ENCODE measurements at places on chromosomes 16 and 17.

DNA sequence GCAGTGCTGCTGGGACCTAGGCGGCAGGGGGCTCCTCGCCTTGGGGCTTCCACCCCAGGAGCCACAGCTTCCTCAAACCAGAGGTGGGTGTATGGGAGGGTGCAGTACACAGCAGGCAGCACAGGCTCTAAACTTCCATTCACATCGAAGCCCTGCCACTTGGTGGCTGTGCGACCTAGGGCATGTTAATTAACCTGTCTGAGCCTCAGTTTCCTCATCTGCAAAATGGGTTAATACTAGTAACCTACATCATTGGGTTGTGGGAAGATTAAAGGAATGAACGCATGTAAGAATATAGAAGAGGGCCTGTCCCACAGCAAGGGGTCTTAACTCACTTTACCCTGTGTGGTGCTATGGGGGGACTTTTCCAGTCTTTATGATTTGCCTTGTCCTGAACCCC, 26.8 kb upstream of the LHX1 start:
- no peak for DNase-seq

- no peak for DNase-seq
Observed at GRCh38 chr16:84194470-84195200, 3.7 kb downstream of the ADAD2 start.

DNA sequence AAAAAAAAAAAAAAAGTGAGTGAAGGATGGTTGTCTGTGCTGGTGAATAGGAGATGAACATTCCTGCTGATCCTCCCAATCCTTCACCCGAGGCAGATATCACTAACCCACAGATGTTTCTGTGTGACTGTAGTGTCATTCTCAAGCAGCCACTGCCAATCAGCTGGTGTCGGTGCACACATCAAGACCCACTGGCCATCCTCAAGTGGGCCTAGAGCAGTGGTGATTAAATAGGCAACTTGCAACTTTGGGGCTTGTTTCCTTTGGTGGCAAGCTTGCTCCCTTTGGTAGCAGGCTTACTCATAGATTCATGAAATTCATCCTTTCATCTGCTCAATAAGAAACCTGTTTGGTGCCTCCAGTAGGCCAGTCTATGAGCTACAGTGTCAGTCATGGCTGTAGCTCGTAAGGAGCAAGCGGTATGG, 51.1 kb upstream of the LGALS9 start:
- DNase-seq: no peak

GRCh38 chr17:37671824-37672547, 28.7 kb upstream of the DDX52 start:
- no peak for DNase-seq

- DNase-seq: no peak
Observed at GRCh38 chr17:59542960-59543635, 22.3 kb upstream of the DHX40 start.

DNA sequence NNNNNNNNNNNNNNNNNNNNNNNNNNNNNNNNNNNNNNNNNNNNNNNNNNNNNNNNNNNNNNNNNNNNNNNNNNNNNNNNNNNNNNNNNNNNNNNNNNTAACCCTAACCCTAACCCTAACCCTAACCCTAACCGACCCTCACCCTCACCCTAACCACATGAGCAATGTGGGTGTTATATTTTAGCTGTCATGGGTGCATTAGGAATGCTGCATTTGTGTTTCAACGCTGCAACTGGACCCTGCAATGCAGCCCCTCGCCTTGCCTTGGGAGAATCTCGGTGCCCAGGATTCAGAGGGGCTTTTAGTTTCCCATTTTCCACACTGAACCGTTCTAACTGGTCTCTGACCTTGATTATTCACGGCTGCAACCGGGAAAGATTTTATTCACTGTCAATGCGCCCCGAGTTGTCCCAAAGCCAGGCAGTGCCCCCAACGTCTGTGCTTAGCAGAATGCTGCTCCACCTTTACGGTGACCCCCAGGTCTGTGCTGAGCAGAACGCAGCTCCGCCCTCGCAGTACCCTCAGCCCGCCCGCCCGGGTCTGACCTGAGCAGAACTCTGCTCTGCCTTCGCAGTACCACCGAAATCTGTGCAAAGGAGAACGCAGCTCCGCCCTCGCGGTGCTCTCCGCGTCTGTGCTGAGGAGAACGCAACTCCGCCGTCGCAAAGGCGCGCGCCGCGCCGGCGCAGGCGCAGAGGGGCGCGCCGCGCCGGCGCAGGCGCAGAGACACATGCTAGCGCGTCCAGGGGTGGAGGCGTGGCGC, 43.3 kb downstream of the POLR3K start:
- no peak for DNase-seq

DNA sequence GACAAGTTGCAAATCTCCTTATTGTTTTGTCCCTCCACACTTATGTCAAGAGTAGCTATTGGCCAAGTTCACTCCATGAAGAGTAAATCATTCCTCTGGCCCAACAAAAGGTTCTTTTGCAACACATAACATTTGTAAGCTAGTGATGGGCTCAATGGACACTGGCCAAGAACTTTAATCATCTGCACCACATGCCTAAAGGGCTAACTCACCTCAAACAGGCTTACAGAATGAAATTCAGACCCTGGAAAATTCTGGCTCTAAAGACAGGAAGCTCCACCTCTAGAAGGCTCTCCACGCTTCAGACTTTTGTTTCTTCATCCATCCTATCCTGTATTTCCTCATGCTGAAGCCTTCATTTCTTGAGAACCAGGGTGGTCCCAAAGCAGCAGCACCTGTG, 10.9 kb upstream of the ANKFN1 start:
- DNase-seq: no peak

GRCh38 chr16:50999181-50999580, 151.9 kb downstream of the SALL1 start:
- DNase-seq: no peak

- no peak for DNase-seq
Observed at GRCh38 chr17:6088141-6088540, 18.0 kb downstream of the WSCD1 start.

GRCh38 chr16:89721546-89722391, 432 bp downstream of the ZNF276 start:
- peak; percentile 81 for DNase-seq

GRCh38 chr16:78768718-78769117, 669.3 kb downstream of the WWOX start:
- DNase-seq: no peak

- no peak for DNase-seq
Observed at GRCh38 chr16:88343271-88343791, 39.4 kb upstream of the ZNF469 start.

GRCh38 chr16:52812678-52813556, 239.8 kb downstream of the CHD9NB start:
- no peak for DNase-seq

DNA sequence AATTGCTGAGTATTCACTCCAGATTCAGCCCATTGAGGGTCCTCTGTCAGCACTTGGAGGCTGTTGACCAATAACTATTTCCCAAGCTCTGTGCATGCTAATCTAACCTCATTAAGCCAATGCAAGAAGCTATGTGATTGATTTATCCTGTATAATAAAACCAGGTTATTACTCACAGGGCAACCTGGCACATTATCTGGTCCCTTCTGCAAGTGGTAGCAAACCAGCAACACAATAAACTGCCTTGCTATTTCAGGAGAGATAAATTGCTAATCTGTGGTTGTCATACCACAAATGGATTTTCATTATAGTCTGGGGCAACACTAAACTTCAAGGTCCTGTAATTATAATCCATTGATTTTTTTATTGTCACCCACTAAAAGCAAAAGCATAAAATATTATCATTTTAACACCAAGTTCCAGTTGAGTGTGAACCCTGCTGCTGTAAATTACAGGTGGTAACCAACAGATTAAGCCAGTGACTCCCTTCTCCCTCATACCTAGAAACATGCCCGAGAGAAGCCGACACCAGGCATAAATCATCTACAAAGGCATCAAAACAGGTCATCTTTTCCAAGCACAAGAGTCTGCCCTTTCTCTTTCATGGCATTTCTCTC, 51.1 kb upstream of the SOX9 start:
- no peak for DNase-seq

GRCh38 chr17:70343114-70343513, 173.8 kb downstream of the KCNJ2 start:
- no peak for DNase-seq

- no peak for DNase-seq
Observed at GRCh38 chr16:4090351-4090851, 25.8 kb downstream of the ADCY9 start.

GRCh38 chr17:8991514-8992285, 26.2 kb upstream of the PIK3R5 start:
- peak; percentile 26 for DNase-seq

DNA sequence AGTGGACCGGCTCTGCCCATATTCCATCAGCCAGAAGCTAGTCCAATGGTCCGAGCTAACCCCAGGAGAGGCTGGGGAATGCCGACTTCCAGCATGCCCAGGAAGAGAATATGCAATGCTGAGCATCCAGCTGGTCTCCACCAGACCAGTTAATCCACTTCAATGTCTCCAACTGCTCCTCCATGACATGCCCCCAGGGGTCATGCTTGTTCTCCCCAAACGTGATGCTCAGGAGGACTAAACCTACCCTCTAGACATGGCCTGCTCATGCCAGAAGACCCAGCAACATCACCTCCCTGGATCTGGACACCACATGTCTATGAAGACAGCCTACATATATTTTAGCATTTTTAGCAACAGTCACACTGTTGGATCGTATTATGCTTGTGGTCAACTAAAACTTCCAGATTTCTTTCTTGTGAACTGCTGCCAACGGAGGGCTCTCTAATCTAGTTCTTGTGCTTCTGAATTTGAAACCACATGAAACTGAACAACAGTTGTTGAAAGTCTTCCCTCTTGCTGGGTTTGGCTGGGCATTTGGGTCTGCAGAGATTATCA, 245.1 kb downstream of the SOX9 start:
- DNase-seq: no peak

- no peak for DNase-seq
Observed at GRCh38 chr17:39115135-39115534, 36.3 kb downstream of the PLXDC1 start.

DNA sequence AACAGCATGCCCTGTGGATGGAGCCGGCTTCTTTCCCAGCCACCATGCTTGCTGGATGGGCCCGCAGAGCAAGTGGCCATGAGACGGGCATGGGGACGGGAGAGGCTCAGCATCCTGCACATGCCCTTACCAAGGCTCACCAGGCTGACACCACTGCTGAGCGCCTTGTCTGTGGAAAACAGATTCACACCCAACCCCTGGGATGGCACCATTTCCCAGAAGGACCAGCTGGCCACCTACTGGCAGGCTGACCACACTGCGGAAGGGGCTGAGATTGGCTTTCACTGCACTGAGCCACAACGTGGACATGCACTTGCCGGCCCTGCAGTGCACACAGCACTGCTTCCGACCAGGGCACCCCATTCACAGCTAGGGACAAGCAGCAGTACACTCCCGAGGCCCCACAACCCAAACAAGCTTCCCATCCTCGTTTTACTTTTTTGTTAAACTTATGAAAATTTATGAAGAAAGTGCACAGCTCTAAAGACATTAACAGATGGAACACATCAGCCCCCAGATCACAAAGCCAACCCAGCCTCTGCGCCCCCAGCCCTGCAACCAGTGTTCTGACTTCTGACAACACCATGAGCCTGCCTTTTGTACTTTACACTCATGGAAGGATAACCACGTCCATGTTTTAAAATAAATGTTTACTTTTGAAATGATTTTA, 13.9 kb upstream of the KRTAP17-1 start:
- no peak for DNase-seq

DNA sequence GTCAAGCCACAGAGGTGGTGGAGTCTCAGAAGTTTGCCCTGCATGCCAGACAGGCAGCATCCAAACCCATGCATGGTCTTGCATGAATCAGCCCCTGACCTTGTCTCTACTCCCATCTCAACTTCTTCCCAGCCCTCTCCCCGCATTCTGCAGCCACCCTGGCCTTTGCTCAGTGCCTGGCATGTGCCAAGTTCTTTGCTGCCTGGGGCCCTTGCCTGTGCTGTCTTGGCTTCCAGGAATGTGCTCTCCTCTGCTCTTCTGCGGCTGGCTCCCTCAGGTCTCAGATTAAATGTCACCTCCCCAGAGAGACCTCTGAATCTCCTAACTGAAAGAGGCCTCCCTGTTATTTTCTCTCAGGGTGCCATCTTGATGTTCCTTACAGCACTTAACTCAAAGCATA, 17.6 kb downstream of the DRC3 start:
- DNase-seq: no peak

DNA sequence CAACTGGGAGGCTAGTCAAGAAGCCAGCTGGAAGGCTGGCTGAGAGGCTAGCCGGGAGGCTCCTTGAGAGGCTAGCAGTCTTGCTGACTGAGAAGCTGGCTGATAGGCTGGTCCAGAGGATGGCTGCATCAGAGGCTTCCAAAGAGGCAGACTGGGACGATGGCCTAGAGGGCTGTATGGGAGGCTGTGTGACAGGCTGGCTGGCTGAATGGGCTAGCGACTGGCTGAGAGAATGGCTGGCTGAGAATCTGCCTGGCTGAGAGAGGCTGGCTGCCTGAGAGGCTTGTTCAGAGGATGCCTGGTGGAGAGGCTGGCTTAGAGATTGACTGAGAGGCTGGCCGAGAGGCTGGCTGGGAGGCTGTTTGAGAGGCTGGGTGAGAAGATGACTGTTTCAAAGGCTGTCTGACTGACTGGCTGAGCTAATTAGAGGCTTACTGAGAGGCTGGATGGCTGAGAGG, 34.8 kb upstream of the ACSM2B start:
- no peak for DNase-seq

DNA sequence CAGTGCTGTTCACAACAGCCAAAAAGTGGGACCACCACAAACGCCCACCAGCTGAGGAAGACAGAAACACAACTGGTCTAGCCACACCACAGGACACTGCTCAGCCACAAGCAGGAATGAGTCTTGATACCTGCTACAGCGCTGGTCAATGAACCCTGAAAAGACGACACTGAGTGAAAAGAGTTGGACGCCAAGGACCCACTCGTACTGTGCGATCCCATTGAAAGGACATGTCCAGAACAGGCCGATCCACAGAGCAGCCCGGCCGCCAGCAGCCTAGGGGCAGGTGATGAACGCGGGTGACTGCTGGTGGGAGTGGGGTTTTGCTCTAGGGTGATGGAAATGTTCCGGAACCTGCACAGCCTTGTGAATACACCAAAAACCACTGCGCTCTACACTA, 10.6 kb upstream of the SLC38A8 start:
- DNase-seq: no peak

GRCh38 chr17:13609941-13610340, 8.2 kb upstream of the HS3ST3A1 start:
- no peak for DNase-seq

GRCh38 chr16:88479793-88480760, 27.0 kb downstream of the ZFPM1 start:
- DNase-seq: no peak

Measured in stimulated activated CD8-positive, alpha-beta memory T cell treated with anti-CD3 and anti-CD28 coated beads, Interleukin-15, amount 100 ng/mL, for 4 hours (primary cell).